ENCODE measurements at places on chromosomes 6 and 20.

- DNase-seq = no peak
Measured at GRCh38 chr20:63963348-63963741, 6.4 kb downstream of the ZNF512B start.

GRCh38 chr6:109008537-109009235 lies 86.0 kb downstream of the SESN1 start:
- peak; percentile 48 for DNase-seq

GRCh38 chr6:7727086-7727945 lies 1.4 kb downstream of the BMP6 start:
- no peak for DNase-seq

DNA sequence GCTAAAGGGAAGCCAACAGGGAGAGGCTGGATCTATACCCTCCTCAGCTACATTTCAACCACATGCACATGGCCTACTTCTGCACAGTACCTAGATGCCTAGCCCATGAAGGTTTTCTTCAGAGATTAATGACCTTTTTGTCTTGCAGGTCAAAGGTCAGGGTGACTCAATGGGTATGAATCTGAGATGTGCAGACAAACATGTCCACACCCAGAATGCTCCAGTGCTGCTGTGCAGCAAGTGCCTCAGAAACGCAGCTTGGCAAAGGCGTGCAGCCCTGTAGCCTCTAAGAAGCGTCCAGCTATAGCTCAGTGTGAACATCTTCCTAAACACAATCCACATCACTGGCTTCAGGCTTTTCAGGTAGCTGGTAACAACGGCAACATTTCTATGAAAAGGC lies 24.4 kb downstream of the MAP1LC3A start:
- no peak for DNase-seq

- no peak for DNase-seq
Measured at GRCh38 chr20:10488534-10488933, 53.4 kb downstream of the SLX4IP start.

GRCh38 chr20:49230561-49231133 lies 11.4 kb downstream of the DDX27 start:
- no peak for DNase-seq

- no peak for DNase-seq
Measured at GRCh38 chr6:42138190-42138589, 4.2 kb downstream of the C6orf132 start.

GRCh38 chr6:80742481-80742880 lies 636.0 kb downstream of the BCKDHB start:
- no peak for DNase-seq

GRCh38 chr6:144588697-144589325 lies 303.7 kb downstream of the UTRN start:
- DNase-seq = no peak

DNA sequence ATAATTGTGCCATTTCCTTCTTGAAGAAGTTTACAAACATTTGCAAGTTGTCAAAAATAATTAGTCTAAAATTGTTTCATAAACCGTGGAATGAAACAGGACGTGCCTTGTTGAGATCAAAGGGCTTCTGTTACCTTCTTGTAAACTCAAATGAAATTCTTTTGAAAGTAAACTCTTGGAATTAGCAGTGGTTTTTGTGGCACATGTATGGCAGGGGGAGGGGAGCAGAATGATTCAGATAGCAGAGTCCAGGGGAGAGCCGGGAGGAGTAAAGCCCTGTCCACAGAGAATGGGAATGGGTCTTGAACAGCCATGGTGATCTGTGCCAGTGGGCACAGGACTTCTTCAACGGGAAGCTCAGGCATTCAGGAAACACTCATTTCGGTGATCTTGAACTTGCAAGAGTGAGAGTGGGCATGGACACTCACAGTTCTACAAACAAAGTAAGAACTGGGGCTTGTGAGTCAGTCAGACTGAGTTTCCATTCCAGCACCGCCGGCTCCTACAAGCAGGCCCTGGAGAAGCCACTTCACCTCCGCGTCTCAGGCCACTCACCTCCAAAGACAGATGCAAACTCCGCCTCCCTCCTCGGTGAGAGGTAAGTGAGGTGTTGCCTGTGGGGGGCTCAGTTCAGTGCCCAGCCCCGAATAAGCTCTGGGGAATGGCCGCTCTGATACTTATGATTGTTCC lies 143.1 kb downstream of the CDH26 start:
- DNase-seq = no peak

DNA sequence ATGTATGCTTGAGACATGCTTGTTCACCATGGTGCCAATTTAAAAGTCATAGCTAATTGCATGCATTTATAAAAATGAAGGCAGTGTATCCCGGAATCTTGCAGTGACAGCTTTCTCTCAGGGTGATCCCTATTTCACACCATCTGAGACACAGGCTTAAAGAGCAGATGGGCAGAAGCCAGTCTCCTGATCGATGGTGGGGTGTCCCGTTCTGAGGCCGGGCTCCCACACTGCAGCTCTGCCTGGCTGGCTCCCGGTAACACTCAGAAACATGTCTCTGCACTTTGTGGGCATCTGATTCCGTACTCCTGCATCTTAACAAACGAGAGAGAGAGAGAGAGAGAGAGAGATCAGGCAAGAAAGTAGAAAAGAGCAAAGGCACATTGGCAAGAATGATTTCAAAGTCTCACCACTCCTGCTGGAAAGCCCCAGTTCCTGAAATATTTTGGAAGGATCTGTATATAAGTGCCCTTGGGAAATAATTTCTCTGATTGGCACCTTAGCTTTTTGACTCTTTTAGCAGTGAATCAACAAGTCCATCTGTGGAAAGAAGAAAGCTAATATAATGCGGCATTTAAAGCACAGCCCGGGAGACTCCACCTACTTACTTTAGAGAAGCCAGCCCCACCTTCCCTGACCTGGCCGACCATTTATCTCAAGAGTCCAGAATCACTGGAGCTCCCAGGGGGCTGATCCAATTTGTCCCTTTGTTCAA lies 36.8 kb upstream of the EXOC2 start:
- no peak for DNase-seq

- DNase-seq = no peak
Measured at GRCh38 chr20:63893999-63894357, 948 bp upstream of the DNAJC5 start.

DNA sequence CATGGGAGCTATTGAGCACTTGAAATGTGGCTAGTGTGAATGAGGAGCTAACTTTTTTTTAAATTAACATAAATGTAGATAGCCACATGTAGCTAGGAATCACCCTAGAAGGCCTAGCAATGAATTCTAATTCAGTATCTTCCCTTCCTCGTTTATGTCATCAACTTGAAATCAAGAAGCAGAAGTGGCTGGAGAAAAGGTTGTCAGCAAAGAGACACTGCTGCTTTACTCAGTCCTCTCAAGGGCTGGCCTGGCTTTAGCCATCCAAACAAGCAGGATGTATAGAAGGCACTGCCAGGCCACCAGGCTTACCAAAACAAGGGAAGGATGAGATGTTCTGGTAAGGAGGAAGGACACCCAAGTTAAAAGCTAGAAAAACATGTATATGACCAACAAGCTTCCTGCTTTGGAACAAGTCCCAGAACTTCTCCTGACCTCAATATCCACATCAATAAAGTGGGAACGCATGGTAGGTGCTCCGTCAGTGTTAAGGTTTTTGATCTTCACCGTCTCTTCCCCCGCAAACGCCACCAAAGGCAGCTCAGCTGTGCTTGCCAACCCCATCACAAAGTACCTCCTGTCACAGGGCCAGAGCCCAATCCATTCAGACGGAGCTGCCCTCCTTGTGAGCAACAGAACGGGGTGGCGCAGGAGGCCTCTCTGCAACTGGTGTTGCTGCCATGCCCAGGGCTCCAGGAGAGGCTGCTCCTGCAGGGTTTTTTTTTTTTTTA lies 235.8 kb upstream of the RIN2 start:
- no peak for DNase-seq

GRCh38 chr20:31713312-31714273 lies 9.1 kb downstream of the BCL2L1 start:
- DNase-seq = no peak

- DNase-seq = no peak
Measured at GRCh38 chr6:112725541-112726085, 378.5 kb downstream of the RFPL4B start.

DNA sequence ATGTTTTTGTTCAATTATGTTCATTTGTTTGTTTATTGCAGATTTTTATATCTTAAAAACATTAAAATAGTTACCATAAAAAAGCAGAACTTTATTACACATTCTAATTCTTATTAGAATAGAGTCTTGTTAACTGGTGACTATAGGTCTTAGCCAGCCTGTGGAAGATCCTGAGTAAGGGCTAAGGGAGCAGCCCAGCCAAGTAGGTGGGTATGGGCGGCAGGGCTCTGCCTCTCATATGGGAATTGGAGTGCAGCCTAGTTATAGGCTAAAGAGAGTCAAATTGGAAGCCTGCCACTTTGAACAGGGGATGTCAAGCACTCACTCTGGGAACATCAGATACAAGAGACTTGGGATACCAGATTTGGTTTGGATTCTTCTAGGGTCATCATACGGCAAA lies 10.5 kb upstream of the HSF2 start:
- no peak for DNase-seq

DNA sequence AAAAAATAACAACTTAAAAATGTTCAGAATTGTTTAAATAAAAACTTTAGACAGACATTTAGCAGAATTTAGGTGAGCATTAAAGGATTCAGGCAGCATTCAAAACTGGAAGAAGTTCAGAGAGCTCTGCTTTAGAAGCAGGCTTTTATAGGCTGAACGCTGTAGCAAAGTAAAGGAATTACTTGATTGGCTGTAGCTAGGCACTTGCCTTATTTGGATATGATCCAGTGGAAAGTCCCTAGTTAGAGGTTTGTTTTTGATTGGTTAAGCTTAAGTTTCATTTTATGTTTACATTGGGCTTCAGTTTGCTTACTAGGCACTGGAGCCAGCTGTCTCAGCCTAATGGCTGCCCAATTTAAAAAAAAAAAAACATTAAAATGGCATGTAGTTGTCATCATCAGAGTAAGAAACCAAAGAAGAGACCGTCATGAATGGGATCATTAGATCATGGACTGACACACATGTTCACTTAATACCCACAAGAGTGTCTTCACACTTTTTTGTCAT lies 65.1 kb downstream of the CBFA2T2 start:
- DNase-seq = peak; percentile 95

- no peak for DNase-seq
Measured at GRCh38 chr6:85065831-85066230, 301.4 kb upstream of the TBX18 start.

GRCh38 chr6:15063253-15063853 lies 182.5 kb upstream of the JARID2 start:
- peak; percentile 7 for DNase-seq

- DNase-seq = no peak
Measured at GRCh38 chr6:35911871-35912653, 8.8 kb downstream of the SRPK1 start.

DNA sequence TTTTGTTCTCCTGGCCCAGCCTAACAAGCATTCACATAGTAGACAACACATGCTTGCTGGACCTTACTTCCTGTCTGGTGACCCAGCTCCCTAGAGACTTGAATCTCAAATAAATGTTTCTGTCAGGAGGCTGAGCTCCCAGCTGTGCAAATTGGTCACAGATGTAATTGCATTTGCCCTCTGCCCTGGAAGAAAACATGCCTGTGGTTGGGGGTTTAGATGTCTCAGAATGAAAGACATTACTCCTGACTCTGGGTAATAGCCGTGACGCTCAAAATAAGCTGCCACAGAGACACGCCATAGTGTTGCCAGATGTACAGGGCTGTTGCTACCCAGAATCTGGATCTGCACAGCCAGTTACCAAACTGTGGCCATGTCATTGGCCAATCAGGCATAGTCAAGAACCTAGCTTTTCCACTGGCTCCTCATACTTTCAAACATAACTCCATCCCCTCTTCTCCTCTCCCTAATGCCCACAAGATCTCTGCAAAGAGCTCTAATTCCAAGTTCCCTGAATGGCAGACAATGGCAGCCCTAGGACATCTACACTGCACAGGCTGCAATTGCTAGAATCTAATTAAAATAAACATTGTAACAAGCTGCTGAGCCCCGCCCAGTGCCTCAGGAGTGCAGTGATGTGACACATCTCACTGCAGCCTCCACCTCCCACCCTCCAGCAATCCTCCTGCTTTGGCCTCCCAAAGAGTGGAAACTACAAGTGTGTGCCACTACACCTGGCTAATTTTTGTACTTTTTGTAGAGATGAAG lies 32.8 kb upstream of the GMPR start:
- DNase-seq = no peak

GRCh38 chr20:49690899-49691620 lies 22.6 kb downstream of the B4GALT5 start:
- DNase-seq = no peak

DNA sequence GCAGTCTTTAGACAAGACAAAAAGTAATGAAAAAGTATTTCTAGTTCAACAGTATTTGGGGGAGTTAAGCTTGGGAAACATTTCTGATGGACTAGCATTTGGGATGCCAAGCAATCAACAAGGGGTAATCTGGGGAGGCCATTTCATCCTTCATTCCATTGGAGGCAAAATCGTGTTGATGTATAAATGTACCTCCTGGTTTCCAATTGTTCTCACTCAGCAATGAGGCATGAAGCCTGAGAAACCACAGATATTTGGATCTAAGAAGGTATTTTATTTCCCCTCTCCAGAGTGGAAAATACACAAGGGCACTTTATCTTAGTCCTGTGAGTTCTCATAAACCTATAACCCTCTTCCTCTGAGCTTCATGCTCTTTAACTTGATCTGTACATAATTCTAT lies 68.2 kb downstream of the TBX18 start:
- DNase-seq = no peak

- no peak for DNase-seq
Measured at GRCh38 chr6:45650524-45651135, 272.9 kb upstream of the SUPT3H start.

GRCh38 chr6:14601490-14601889 lies 483.9 kb downstream of the CD83 start:
- no peak for DNase-seq

DNA sequence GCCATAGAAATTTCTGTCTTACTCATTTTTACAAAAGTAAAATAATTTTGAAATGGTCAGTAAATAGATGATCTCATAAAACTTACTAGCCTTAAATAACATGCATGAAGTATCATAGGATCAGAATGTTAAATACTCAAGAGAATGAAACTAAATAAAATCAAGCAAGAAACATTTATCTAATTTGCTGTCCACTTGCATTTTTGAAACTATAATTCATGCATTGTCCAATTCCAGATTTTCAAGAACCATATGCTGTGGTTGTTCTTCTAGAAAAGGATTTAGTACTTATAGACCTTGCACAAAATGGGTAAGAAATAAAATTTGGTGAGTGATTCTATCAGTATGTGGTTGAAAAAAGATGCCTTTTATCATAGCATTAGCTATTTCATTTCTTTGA lies 107.0 kb downstream of the STXBP5 start:
- DNase-seq = no peak

GRCh38 chr6:44128020-44128917 lies 915 bp downstream of the TMEM63B start:
- no peak for DNase-seq

DNA sequence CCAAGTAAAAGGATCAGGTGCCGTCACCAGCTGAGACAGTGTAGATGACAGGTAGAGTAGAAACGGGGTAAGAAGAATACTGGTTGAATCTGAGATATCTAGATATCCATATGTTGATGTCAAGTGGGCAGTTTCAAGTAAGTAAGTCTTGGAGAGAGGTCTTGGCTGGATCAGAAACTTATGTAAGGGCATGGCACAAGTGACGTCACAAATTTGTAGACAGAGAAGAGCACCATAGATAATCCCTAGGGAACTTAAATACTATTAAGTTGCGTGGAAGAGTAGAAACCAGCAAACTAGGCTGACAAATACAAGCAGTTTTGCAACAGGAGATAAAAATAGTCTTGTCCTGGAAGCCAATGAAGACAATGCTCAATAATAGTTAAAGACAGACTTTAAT lies 123.2 kb downstream of the KHDRBS2 start:
- no peak for DNase-seq

Measured in CD4-positive, alpha-beta T cell treated with Interleukin-17A for 1 hour (primary cell).